ENCODE measurements at places on chromosomes 11 and 22. TPM values are rescaled to one million over a fixed set of nuclear protein-coding genes. Genes with fewer than 3 reads are reported as not detected.

Gene MICAL2
- 62.9 TPM for polyA plus RNA-seq

Gene ALG9
- polyA plus RNA-seq, result 16.3 TPM

Gene NARS2
- polyA plus RNA-seq, result 19.1 TPM

Gene DEPDC5
- 6.9 TPM for polyA plus RNA-seq

Gene NXPE1
- polyA plus RNA-seq, result not detected

Gene RIN1
- polyA plus RNA-seq, result 1.6 TPM

Gene CCDC15
- polyA plus RNA-seq, result 0.09 TPM

Gene QSER1
- 3.2 TPM for polyA plus RNA-seq

Gene MMP27
- polyA plus RNA-seq, result not detected

Gene CASP4
- 18.1 TPM for polyA plus RNA-seq

Gene RIBC2
- polyA plus RNA-seq, result 0.16 TPM

Gene KCNJ5
- 15.8 TPM for polyA plus RNA-seq

Gene EEF1G
- polyA plus RNA-seq, result 770 TPM

Gene DRD4
- 0.14 TPM for polyA plus RNA-seq

Gene FAM227A
- 0.23 TPM for polyA plus RNA-seq

Gene ART5
- polyA plus RNA-seq, result 1.1 TPM

Gene SYT12
- 0.18 TPM for polyA plus RNA-seq

Gene MICALL1
- polyA plus RNA-seq, result 9.8 TPM

Gene FHIP1B
- 19.5 TPM for polyA plus RNA-seq

Gene TMPRSS6
- not detected for polyA plus RNA-seq

Gene APOL6
- 4.2 TPM for polyA plus RNA-seq

Gene CSRP3
- 2,317 TPM for polyA plus RNA-seq

Gene CCDC83
- not detected for polyA plus RNA-seq

Gene ANKK1
- 0.14 TPM for polyA plus RNA-seq

Gene BIK
- polyA plus RNA-seq, result 0.52 TPM

Gene IMMP1L
- polyA plus RNA-seq, result 56.2 TPM

Gene BATF2
- polyA plus RNA-seq, result 1.3 TPM

Gene FLRT1
- 1.5 TPM for polyA plus RNA-seq

Gene JAML
- 2.0 TPM for polyA plus RNA-seq

Gene PRG2
- 0.16 TPM for polyA plus RNA-seq

Gene SLC25A45
- 5.5 TPM for polyA plus RNA-seq

Gene SLC22A24
- polyA plus RNA-seq, result not detected

Gene OR10D3
- not detected for polyA plus RNA-seq

Gene CCDC81
- 0.29 TPM for polyA plus RNA-seq

Gene OVOL1
- polyA plus RNA-seq, result not detected

Gene C1QTNF4
- polyA plus RNA-seq, result 0.68 TPM

Gene BTG4
- polyA plus RNA-seq, result not detected

Gene ZP1
- 0.16 TPM for polyA plus RNA-seq

Gene SLC22A6
- polyA plus RNA-seq, result not detected

Gene MPZL2
- polyA plus RNA-seq, result 6.4 TPM

Gene PGM2L1
- 0.84 TPM for polyA plus RNA-seq

Gene SHANK3
- 20.1 TPM for polyA plus RNA-seq

Gene ANO1
- polyA plus RNA-seq, result 6.8 TPM

Gene UQCR10
- 768 TPM for polyA plus RNA-seq

Gene GRAP2
- 1.6 TPM for polyA plus RNA-seq

Gene B3GAT1
- 0.18 TPM for polyA plus RNA-seq

Gene ACR
- polyA plus RNA-seq, result 0.41 TPM

Gene DGCR2
- 34.9 TPM for polyA plus RNA-seq

Gene DESI1
- polyA plus RNA-seq, result 86.4 TPM

Gene RAG2
- polyA plus RNA-seq, result 0.41 TPM

Data from right cardiac atrium (tissue), 5 donors.